ENCODE measurements at places on chromosomes 11 and 22.

GRCh38 chr11:117633186-117633754, 163.7 kb downstream of the DSCAML1 start:
- H3K27ac ChIP-seq, result no peak overlapping the region
- H3K36me3 ChIP-seq, result no peaks in the 10 kb centered on the region
- DNase-seq, result no peak

DNA sequence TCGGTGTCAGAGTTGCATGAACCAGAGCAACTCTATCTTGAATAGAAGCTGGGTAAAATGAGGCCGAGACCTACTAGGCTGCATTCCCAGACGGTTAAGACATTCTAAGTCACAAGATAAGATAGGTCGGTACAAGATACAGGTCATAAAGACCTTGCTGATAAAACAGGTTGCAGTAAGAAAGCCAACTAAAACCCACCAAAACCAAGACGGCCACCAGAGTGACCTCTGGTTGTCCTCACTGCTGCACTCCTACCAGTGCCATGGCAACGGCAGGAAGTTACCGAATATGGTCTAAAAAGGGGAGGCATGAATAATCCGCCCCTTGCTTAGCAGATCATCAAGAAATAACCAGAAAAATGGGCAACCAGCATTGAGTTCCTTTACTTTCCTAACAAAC, 2.4 kb upstream of the KAT5 start:
- no peak overlapping the region for H3K4me3 ChIP-seq
- no peak overlapping the region for H3K27ac ChIP-seq
- no peaks in the 10 kb centered on the region for H3K27me3 ChIP-seq
- no peaks in the 10 kb centered on the region for H3K4me1 ChIP-seq

GRCh38 chr11:88193278-88193677, 18.0 kb upstream of the RAB38 start:
- H3K4me3 ChIP-seq, result no peak overlapping the region
- no peak for DNase-seq
- no peaks in the 10 kb centered on the region for H3K27me3 ChIP-seq
- no peaks in the 10 kb centered on the region for H3K4me1 ChIP-seq
- no peaks in the 10 kb centered on the region for H3K36me3 ChIP-seq
- no peak overlapping the region for H3K27ac ChIP-seq

- DNase-seq, result peak; percentile 49
- no peak overlapping the region for H3K27ac ChIP-seq
- no peak overlapping the region for H3K4me3 ChIP-seq
- no peaks in the 10 kb centered on the region for H3K36me3 ChIP-seq
- H3K27me3 ChIP-seq, result no peaks in the 10 kb centered on the region
Measured at GRCh38 chr11:1501421-1502167, 15.0 kb upstream of the MOB2 start.

GRCh38 chr11:15216678-15217077, 102.0 kb downstream of the INSC start:
- no peaks in the 10 kb centered on the region for H3K36me3 ChIP-seq
- no peaks in the 10 kb centered on the region for H3K27me3 ChIP-seq
- H3K4me3 ChIP-seq, result no peak overlapping the region
- DNase-seq, result no peak
- no peaks in the 10 kb centered on the region for H3K4me1 ChIP-seq
- H3K27ac ChIP-seq, result no peak overlapping the region

GRCh38 chr11:8342821-8343681, 79.4 kb upstream of the LMO1 start:
- no peak for DNase-seq
- H3K4me3 ChIP-seq, result no peak overlapping the region
- no peaks in the 10 kb centered on the region for H3K27me3 ChIP-seq
- H3K4me1 ChIP-seq, result no peaks in the 10 kb centered on the region
- H3K36me3 ChIP-seq, result no peaks in the 10 kb centered on the region

DNA sequence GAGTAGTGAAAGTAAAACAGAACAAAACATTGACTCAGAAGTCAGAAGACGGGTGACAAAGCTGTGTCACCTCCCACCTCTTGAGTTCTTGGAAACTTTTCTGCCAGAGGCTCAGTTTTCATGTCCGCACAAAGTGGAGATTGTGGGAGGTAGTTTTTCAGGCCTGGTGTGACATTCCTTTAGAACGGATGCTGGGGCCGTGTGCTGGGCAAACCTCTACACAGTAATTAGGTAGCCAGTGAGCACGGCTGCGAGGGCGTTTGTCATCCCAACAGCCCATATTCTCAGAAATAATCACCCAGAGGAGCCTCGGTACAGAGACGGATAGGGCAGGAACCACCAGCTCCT, 1054.4 kb downstream of the TBC1D22A start:
- no peaks in the 10 kb centered on the region for H3K36me3 ChIP-seq
- H3K27me3 ChIP-seq, result no peaks in the 10 kb centered on the region
- DNase-seq, result no peak
- H3K27ac ChIP-seq, result no peak overlapping the region
- no peaks in the 10 kb centered on the region for H3K4me1 ChIP-seq
- no peak overlapping the region for H3K4me3 ChIP-seq

- H3K27ac ChIP-seq, result no peak overlapping the region
- no peak overlapping the region for H3K4me3 ChIP-seq
- no peak for DNase-seq
- H3K4me1 ChIP-seq, result no peaks in the 10 kb centered on the region
Measured at GRCh38 chr11:119195680-119196079, 10.4 kb downstream of the NHERF4 start.

DNA sequence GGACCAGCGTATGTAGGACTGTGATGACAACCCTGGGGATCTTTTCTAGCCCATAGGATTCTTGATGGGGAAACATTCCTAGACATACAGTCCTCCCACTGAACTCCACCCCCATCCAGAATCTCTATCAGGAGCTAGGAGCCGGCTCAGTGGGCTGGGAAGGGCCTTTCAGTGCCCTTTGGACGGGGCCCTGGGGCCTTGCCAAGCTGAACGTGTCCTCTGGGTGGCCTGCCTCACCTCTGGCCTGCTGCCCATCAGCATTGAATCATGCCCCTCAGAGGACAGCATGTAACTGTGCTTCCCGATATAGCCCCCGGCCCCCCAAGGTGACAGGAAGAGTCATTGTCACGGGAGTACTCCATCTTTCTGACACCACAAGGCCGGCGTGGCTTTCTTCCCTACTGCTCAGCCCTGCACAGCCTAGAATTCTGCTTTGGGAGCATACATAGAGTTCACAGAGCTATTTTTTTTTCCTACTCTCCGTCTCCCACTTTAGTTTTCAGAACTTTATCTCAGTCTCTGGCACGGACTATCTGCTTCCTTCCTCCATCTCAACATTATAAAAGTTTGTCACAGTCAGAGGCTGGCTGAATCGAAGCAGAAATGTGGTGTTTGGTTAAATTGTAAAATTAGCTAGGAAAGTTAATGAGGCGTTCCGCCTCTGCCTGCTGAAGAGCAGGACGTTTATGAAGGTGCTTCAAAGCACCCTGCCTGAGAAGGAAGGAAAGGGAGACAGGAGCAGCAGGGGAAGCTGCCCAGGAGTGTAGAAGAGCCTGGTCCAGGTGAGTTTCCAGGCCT, 111.9 kb downstream of the ZBTB16 start:
- H3K4me3 ChIP-seq, result no peak overlapping the region
- no peaks in the 10 kb centered on the region for H3K36me3 ChIP-seq
- H3K4me1 ChIP-seq, result no peaks in the 10 kb centered on the region
- DNase-seq, result peak; percentile 95

- H3K27me3 ChIP-seq, result no peaks in the 10 kb centered on the region
- no peak overlapping the region for H3K4me3 ChIP-seq
- H3K27ac ChIP-seq, result no peak overlapping the region
- no peaks in the 10 kb centered on the region for H3K4me1 ChIP-seq
Measured at GRCh38 chr11:120642196-120642894, 130.8 kb downstream of the GRIK4 start.

GRCh38 chr22:19879992-19880785, 25.5 kb upstream of the GNB1L start:
- no peaks in the 10 kb centered on the region for H3K36me3 ChIP-seq
- H3K27me3 ChIP-seq, result no peaks in the 10 kb centered on the region
- H3K4me1 ChIP-seq, result no peaks in the 10 kb centered on the region
- no peak overlapping the region for H3K4me3 ChIP-seq

- DNase-seq, result no peak
- H3K27me3 ChIP-seq, result no peaks in the 10 kb centered on the region
- no peaks in the 10 kb centered on the region for H3K36me3 ChIP-seq
Measured at GRCh38 chr11:94791216-94791889, 23.2 kb downstream of the AMOTL1 start.

- no peak overlapping the region for H3K27ac ChIP-seq
- H3K4me1 ChIP-seq, result no peaks in the 10 kb centered on the region
- H3K27me3 ChIP-seq, result no peaks in the 10 kb centered on the region
- H3K36me3 ChIP-seq, result peaks cover 2% of the 10 kb centered on the region
Measured at GRCh38 chr11:9208726-9209501, 56.2 kb downstream of the DENND5A start.

GRCh38 chr11:6655020-6655789, 404 bp downstream of the DCHS1 start:
- H3K27me3 ChIP-seq, result no peaks in the 10 kb centered on the region
- no peak for DNase-seq
- no peaks in the 10 kb centered on the region for H3K4me1 ChIP-seq
- H3K4me3 ChIP-seq, result peak overlapping the region; percentile 16

DNA sequence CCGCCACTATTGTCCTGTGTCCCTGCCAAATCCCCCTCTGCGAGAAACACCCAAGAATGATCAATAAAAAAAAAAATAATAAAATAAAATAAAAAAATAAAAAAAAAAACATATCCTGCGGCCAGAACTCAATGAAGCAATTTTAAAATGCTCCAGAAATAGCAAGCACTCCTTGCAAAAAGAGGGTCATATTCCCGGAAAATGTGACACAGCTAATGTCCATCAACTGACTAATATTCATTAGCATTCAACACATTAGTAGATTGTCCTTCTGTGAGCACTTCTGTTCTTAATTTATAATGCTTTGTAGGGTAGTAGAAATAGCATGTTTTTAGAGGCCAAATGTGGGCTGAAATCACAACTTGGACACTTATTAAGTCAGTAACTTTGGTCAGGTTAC, 252.3 kb upstream of the SESN3 start:
- no peaks in the 10 kb centered on the region for H3K27me3 ChIP-seq
- no peak overlapping the region for H3K27ac ChIP-seq
- H3K4me3 ChIP-seq, result no peak overlapping the region
- H3K4me1 ChIP-seq, result no peaks in the 10 kb centered on the region
- no peak for DNase-seq

GRCh38 chr11:68020575-68020974, 9.9 kb upstream of the NDUFS8 start:
- no peaks in the 10 kb centered on the region for H3K36me3 ChIP-seq
- no peak overlapping the region for H3K4me3 ChIP-seq
- DNase-seq, result no peak
- no peak overlapping the region for H3K27ac ChIP-seq

- no peak overlapping the region for H3K27ac ChIP-seq
- no peaks in the 10 kb centered on the region for H3K27me3 ChIP-seq
- no peak for DNase-seq
- no peak overlapping the region for H3K4me3 ChIP-seq
Measured at GRCh38 chr11:75147875-75148263, 3.0 kb upstream of the SLCO2B1 start.

DNA sequence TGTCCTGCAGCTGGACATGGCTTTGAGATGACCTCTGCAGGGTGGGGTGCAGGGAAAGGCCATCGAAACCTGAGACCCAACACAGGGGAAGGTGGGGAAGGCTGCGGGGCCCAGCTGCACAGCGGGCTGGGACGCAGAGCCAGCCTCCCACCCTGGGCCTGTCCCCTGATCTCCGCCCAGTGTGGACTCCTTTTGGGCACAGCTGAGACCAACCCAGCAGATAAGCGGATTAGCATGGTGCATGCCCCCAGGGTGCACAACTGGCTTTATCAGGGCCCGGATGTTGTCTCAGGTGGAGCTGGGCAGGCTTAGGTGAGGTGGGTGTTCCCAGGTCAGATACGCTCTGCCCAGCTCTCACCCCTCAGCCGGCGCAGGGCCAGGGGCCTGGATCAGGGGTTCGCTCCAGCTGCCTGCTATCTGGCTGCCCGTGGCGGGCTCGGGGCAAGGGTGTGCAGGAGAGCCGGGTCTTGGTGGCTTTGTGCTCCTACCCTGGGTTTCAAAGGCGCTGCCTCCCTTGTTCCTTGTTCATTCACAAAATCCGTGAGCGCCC, 28.1 kb upstream of the MUC5AC start:
- H3K27me3 ChIP-seq, result no peaks in the 10 kb centered on the region
- no peak for DNase-seq
- no peaks in the 10 kb centered on the region for H3K36me3 ChIP-seq
- no peak overlapping the region for H3K27ac ChIP-seq
- no peaks in the 10 kb centered on the region for H3K4me1 ChIP-seq
- no peak overlapping the region for H3K4me3 ChIP-seq

GRCh38 chr22:44031158-44031952, 7.3 kb downstream of the PARVB start:
- no peak overlapping the region for H3K4me3 ChIP-seq
- no peaks in the 10 kb centered on the region for H3K36me3 ChIP-seq
- peaks cover 11% of the 10 kb centered on the region for H3K4me1 ChIP-seq
- no peaks in the 10 kb centered on the region for H3K27me3 ChIP-seq
- no peak overlapping the region for H3K27ac ChIP-seq
- DNase-seq, result no peak

DNA sequence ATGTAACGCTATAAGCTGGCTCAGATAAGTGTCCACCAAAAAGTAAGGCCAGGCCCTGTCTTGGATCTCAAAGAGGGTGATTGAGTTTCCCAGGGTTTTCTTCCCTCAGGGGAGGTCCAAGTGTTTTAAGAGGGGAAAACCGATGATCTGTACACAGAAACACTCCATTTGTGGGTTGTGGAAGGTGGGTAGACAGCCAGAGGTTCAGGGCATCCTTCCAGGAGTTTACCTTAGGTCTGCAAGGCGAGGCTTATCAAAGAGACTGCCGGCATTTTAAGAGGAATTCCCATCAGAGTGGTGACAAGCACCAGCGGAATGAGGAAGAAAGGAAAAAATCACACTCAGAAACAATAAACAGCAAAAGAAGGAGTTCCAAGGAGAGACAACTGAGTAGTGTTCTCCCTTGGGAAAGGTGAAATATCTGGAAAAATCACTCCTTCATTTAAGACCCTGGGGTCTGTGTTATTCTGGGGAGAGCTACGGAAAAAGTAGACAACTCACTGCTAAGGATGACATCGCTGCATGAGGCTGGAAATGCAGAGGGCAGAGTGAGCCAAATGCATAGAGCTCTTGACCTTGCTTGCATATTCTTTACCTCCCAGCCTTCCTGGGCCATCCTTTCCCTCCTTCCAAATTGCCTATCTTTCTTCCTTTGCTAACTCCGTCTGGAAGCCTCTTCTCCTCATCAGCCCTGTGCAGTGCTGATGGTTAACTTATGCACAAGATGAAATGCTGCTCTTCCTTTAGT, 22.1 kb upstream of the MMP7 start:
- no peaks in the 10 kb centered on the region for H3K27me3 ChIP-seq
- no peaks in the 10 kb centered on the region for H3K4me1 ChIP-seq

GRCh38 chr11:70399681-70400112, 1.4 kb downstream of the CTTN start:
- DNase-seq, result peak; percentile 52
- no peak overlapping the region for H3K27ac ChIP-seq
- peak overlapping the region; percentile 71 for H3K4me3 ChIP-seq
- H3K36me3 ChIP-seq, result no peaks in the 10 kb centered on the region

All from right lobe of liver (tissue), 6 donors.